GM23338 (cell line): ENCODE measurements at places on chromosomes 7 and 10.

DNA sequence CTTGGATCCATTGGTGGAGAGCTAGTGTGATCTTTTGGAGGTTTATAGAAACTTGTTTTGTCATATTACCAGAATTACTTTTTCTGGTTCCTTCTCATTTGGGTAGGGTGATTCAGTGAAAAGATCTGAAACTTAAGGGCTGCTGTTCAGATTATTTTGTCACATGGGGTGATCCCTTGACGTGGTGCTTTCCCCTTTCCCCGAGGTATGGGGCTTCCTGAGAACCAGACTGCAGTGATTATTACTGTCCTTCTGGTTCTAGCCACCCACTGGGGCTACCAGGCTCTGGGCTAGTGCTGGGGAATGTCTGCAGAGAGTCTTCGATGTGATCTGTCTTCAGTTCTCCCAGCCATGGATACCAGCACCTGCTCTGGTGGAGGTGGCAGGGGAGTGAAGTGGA lies 1030.0 kb downstream of the GRM8 start:
- DNase-seq = no peak
- no peaks in the 10 kb centered on the region for H3K27me3 ChIP-seq
- H3K27ac ChIP-seq = no peak overlapping the region
- H3K36me3 ChIP-seq = 0 out of 2 replicates have a peak, but pooled peaks cover 6% of the 10 kb centered on the region

- no peaks in the 10 kb centered on the region for H3K27me3 ChIP-seq
- no peak for DNase-seq
- no peak overlapping the region for H3K4me3 ChIP-seq
- H3K27ac ChIP-seq = no peak overlapping the region
- no peaks in the 10 kb centered on the region for H3K4me1 ChIP-seq
These were observed 31.2 kb downstream of the ST7 start for GRCh38 chr7:116984511-116984910.

DNA sequence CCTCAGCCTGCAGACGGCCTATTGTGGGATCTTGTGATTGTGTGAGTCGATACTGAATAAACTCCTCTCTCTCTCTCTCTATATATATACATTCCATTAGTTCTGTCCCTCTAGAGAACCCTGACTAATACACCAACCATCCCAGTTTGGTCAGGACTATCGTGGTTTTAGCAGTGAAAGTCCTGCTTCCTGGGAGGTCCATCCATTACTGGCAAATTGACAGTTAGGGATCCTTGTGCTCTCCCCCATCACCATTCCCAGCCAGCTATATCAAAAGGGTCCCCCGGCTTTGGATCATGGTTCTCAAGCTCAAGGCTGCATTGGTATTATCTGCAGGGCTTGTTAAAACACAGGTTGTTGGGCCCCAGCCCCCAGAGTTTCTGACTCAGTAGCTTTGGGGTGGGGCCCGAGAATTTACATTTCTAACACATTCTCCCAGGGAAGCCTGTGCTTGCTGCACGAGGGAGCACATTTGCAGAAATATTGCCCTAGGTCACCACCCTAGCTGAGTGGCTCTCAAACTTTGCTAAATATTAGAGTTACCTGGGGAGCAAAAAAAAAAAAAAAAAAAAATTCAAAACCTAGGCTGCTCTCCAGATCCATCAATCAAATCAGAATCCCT lies 899.1 kb upstream of the AUTS2 start:
- DNase-seq = no peak
- no peaks in the 10 kb centered on the region for H3K4me1 ChIP-seq
- H3K27me3 ChIP-seq = no peaks in the 10 kb centered on the region
- H3K27ac ChIP-seq = no peak overlapping the region
- no peaks in the 10 kb centered on the region; the same call in 1 of the 2 replicates for H3K36me3 ChIP-seq
- H3K4me3 ChIP-seq = no peak overlapping the region

DNA sequence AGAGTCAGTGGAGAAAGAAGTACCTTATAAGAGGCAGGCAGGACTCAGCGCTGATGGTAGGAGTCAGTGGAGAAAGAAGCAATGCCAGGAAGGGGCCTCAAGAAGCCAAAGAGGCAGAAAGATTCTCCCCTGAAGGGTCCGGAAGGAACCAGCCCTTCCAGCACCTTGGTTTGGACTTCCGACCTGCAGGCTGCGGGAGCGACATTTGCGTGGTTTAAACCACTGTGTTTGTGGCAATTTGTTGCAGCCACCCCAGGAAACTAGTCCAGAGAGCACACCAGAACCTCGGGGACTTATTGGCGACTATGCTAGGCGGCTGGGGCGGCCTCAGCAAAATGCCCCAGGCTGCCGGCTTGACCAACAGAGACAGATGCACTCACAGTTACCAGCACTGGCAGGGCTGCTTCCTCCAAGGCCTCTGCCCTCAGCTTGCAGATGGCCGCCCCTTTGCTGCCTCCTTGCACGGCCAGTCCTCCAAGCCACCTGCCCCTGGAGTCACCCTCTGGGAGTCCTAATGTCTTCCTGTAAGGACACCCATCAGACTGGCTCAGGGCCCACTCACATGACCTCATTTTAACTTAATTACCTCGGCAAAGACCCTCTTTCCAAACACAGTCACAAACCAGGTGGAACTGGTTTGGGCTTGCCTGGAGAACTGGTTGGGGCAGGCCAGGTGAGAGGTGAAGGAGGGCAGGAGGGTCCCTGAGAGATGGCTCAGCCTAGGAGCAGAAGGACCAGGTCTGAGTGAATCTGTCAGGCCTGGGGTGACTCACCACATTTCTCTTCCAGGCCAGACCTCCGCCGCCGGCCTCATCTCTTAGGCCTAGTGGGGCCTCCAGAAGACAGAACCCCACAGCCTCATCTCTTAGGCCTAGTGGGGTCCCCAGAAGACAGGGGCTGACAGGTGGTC lies 26.1 kb downstream of the CALML3 start:
- H3K4me3 ChIP-seq = no peak overlapping the region
- no peaks in the 10 kb centered on the region for H3K36me3 ChIP-seq
- H3K27ac ChIP-seq = no peak overlapping the region
- no peaks in the 10 kb centered on the region for H3K4me1 ChIP-seq
- no peak for DNase-seq

DNA sequence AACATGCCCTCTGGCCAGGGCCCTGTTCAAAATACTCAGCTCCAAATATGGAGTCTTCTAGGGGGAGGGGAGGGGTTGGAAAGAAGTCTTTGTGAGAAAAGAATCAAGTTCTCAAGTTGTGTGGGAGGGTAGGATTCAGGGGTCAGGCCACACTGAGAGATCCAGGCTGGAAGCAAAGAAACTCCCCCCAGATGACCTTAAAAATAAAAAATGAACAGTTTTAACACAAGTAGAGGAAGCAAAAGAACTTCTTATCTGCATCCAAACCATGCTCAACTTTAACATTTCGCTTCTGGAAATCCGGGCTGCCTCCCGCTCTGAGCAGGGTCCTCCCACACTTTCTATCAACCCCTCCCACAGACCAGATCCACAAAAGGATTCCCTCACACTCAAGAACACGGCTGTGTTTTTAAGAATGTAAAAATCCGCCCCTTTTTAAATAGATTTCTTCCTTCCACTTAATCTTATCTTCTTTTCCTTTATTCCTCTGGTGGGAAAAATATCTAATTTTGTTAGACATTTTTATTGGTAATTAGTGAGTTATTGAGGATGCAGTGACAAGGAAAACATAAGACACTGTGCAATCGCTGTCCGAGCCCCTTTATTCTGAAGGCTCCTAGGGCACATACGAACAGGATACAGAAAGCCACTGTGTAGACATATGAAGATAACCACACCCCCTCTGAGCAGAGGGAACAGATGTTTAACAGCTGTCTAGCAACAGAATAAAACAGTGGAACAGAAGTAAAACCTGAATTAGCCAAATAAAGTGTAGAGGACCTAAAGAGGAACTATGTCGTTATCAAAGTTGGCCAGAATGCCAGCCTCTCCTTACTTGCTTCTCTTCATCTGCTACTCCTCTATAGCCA lies 43.8 kb downstream of the CYTH3 start:
- no peak overlapping the region for H3K4me3 ChIP-seq
- H3K27me3 ChIP-seq = no peaks in the 10 kb centered on the region
- DNase-seq = peak; percentile 30
- 0 out of 2 replicates have a peak overlapping the region, but pooled peaks have one; percentile 24 for H3K27ac ChIP-seq

- peaks cover 11% of the 10 kb centered on the region for H3K4me1 ChIP-seq
- DNase-seq = no peak
- H3K27me3 ChIP-seq = peaks cover 64% of the 10 kb centered on the region
These were observed 171.1 kb upstream of the GRB10 start for GRCh38 chr7:50953820-50954219.

DNA sequence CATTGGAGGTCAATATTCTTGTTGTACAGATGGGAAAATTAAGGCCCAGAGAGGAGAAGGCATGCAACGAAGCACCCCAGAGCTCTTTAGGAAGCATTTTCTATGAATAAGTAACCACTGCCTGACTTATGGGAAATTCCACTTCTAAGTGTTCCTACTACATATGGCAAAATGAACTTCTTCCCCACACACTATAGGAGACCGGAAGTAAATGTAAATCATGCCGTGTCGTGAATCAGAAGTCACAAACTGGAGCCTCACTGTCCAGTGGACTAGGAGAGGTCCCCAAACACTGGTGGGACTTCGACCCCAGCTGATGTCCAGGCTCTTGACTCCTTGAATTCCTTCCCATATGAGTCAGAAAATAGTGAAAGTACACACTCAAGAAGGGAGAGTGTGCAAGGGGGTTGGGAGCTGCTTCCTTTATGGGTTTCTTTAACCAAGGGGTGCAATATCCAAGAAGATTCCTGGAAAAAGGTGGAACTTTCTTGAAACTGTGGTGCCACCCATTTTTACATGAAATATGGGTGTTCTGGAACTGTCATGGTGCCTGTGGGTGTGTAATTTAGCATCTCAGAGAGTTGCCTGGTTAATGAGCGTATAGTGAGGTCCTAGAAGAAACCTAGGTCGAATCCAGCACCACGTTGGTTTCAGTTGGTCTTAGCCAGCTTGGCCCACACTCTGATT lies 6.7 kb downstream of the RASSF4 start:
- no peaks in the 10 kb centered on the region for H3K27me3 ChIP-seq
- peaks cover 39% of the 10 kb centered on the region for H3K4me1 ChIP-seq
- DNase-seq = no peak
- no peak overlapping the region for H3K27ac ChIP-seq

- H3K4me3 ChIP-seq = no peak overlapping the region
- H3K36me3 ChIP-seq = no peaks in the 10 kb centered on the region
- DNase-seq = no peak
- H3K27ac ChIP-seq = no peak overlapping the region
- no peaks in the 10 kb centered on the region for H3K27me3 ChIP-seq
These were observed 8.4 kb downstream of the PRKAG2 start for GRCh38 chr7:151868396-151869108.

DNA sequence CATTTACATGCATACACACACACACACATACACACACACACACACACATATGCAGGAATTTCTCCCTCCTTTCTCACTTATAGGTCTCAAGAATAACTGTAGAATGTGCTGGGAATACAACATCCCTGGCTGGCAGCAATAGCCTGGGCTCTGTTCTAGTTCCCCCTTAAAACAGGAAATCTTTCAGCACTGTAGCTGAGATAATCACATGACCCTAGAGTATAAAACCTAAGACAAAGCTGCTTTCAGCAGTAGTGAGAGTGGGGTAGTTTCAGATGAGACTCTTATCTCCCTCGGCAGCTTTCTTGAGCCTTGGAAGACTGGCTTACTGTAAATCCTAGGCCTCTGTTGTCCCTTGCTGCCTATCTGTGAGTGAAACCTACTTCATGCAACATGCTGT lies 137.4 kb upstream of the AKR1E2 start:
- H3K4me3 ChIP-seq = no peak overlapping the region
- H3K27me3 ChIP-seq = no peaks in the 10 kb centered on the region
- H3K4me1 ChIP-seq = no peaks in the 10 kb centered on the region

DNA sequence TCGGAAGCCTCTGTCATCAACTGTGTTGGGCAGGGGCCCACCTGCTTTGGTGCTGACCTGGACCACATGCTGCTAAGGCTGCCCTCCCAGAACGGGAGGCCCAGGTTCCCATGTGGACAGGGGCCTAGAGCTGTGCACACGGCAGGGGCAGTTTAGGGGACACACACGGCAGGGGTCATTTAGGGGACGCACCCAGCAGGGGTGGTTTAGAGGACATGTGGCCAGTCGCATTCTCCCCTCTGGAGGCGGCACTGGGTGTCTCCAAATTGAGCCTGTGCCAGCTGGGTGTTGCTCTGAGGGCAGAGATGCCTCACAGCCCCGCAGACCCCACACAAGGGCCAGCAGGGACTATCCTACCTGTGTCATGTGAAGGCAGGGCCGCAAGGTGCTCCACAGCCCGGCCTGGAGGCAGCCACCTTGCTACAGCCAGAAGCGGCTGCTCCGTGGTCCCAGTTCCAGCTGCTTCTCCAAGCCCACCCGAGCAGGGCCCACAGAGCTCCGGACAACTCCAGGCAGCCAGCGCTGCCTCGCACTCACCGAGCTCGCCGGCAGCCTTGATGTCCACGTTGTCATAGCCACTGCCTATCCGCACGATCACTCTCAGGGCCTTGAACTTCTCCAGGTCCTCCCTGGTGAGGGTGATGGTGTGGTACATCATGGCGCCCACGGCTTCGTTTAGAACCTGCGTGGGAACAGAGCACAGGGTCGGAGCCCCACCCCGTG lies 60.7 kb downstream of the ZRANB1 start:
- peaks cover 12% of the 10 kb centered on the region; the same call in 1 of the 2 replicates for H3K36me3 ChIP-seq
- no peaks in the 10 kb centered on the region for H3K4me1 ChIP-seq
- H3K4me3 ChIP-seq = no peak overlapping the region

DNA sequence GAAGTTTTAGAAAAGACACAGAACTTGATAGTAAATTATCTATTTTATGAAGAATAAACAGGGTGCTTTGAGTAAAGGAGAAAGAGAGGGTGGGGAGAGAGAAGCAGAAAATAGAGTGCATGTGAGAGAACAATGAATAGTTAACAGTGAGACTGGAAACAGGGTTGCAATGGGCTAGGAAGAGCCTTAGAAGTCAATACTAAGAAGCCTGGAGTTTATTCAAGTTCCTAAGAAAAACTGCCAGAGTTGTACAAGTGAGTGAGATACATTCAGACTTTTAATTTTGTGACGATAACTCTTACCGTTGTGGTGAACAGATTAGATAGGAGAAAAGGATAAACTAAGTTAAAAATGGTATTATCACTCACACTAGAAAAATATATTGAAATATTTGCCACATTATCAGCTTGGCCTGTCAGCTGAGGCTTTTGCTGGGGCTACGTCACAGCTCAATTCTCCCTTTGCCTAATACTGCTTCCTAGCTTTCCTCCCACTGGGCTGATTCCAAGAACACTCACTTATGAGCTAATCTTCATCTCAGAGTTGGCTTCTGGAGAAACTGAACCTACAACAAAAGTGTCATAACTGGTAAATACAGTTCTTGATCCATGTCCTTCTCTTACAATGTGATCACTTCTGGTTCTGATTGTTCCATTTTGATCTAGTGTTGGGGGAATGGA lies 92.7 kb downstream of the SEMA3D start:
- no peaks in the 10 kb centered on the region for H3K27me3 ChIP-seq
- H3K36me3 ChIP-seq = no peaks in the 10 kb centered on the region
- no peak overlapping the region for H3K27ac ChIP-seq
- H3K4me3 ChIP-seq = no peak overlapping the region

DNA sequence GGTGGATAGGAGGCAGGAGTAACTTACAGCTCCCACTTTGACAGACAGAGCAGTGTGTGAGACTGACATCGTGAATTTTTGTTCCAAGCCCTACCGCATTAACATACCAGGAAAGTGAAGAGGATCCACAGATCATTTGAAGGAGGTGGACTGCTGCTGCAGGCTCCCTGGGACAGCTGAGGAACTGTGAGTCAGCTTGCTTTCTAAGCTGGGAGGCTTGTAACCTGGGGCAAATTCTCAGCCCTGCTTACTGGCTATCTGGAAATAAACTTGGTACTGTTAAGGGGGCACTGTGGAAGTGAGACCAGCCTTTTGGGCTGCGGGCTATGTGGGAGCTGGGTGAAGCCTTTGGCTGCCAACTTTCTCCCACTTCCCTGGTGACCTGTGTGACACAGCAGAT lies 1202.5 kb downstream of the DNAJB9 start:
- no peaks in the 10 kb centered on the region for H3K36me3 ChIP-seq
- no peaks in the 10 kb centered on the region for H3K4me1 ChIP-seq
- H3K27me3 ChIP-seq = no peaks in the 10 kb centered on the region
- no peak for DNase-seq
- no peak overlapping the region for H3K27ac ChIP-seq
